ENCODE measurements at places on chromosomes 4 and X.
A peak's percentile ranks its signal among the peaks of the same experiment; 100 is the strongest.

- DNase-seq, result peak; percentile 49
Measured at GRCh38 chrX:53317365-53318069, 36.1 kb upstream of the IQSEC2 start.

DNA sequence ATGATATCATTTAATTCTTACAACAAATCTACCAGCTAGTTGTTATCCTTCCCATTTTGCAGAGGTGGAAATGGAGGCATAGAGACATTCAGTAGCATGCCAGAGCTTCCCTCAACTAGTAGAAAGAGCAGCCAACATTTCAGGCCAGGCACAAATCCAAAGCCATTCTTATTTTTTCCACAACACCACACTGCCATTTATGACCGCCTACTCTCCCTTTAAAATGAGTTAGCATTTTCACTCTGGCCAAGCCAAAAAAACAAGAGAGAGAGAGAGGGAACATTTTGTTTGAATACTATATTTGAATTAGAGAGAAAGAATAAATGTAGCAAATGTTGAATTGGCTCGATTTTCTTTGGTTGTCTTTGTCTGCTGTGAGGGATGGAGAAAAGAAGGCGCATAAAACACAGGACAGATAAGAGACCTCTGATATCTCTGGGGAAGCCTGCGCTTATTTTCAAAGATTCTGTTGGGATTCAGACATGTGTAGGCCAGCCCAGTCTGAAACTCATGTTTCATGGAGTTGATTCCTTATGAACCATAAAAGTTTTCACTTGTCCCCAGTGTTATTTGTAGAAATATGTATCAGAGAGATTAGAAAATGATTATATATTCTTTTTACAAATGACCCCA is 265.7 kb downstream of the RAB28 start:
- DNase-seq, result no peak

GRCh38 chrX:71253253-71254091 is 468 bp downstream of the ZMYM3 start:
- DNase-seq, result peak; percentile 51

DNA sequence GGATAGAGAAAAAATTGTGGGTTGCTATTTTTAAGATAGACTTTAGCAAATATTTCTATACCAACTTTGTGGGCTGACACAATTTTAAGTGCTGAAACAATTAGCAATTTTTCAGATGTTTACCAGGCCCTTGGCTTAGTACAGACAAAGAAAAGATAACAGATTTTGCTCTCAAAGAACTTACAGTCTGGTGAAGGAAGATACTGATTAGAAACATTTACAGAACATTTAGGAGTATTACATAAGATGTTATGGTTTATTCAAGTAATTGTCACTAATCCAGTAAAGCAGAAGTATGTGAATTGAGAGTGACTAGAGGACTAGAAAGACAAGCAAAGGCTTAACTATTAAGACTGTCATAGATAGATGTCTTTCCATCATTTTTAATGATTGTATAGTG is 35.3 kb upstream of the NDUFC1 start:
- DNase-seq, result no peak

- no peak for DNase-seq
Measured at GRCh38 chrX:57329008-57329407, 42.5 kb downstream of the FAAH2 start.

- DNase-seq, result no peak
Measured at GRCh38 chr4:7144374-7145290, 47.7 kb upstream of the SORCS2 start.

DNA sequence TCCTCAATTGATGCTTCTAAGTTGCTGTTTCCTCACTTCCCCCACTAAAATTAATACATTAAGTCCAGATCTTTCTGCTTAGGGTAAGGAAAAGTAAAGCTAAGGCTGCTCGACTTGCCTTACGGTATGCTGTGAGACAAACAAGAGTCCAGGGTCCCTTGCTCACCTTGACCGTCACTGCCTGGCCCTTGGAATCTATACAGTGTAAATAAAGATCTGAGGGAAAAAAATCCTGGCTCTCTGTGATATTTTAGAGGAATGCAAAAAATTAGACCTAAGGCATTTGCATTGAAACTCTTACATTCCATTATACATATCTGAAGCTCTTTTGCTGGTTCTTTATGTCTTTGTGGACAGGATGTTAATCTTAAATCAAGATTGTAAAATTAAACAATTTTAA is 129.6 kb upstream of the HCCS start:
- no peak for DNase-seq

- DNase-seq, result no peak
Measured at GRCh38 chrX:12319003-12319519, 180.8 kb downstream of the FRMPD4 start.

DNA sequence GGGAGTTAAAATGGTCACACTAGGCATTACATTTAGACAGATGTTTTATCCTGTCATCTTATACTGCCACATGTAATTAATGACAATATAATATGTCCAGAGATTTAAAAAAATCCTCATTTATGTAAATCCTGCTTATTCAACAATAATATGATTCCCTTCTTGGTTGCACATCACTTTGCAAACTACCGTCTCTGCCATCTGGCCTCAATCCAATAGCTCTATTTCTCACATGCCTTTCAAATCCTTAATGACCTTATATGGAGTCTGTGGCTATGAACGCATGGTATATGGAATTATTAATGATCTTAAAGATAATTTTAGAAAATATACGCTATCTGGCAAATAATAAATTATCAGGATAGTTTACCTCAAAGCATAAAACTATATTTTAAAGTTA is 144.5 kb downstream of the NPNT start:
- DNase-seq, result no peak

GRCh38 chrX:135489542-135489941 is 30.9 kb upstream of the INTS6L start:
- DNase-seq, result no peak

- no peak for DNase-seq
Measured at GRCh38 chrX:68177542-68177941, 255.8 kb downstream of the OPHN1 start.

DNA sequence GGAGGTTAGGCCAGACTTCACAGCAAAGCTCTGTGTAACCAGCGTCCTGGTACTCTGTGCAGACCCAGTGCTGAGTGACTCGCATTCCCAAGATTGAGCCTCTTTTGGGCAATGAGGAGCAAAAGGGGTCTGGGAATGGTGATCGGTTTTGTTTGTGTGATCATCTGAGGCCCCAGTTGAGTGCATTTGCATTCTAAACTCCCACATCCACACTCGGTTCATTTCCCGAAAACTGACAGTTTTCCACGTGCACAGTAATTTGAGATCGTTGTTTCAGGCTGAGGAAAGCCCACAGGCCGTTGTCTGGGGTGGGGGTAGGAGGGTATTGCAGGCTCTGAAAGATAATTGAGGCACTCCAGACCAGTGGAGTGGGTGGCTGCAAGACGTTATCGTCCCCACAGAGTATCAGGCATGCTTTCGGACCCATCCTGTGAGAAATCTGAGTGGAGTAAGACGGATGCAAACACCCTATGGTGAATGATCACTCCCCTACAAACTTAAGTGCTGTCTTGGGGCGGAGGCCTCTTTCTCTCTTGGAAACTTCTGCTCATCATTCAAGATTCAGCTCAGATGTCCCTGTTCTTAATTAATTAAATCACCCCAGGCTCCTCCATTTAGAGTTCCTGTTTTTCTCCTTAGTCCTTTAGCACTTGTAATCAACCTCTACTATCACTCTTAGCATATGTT is 96.1 kb downstream of the AFF1 start:
- no peak for DNase-seq

GRCh38 chr4:159102622-159103383 is at the start of gene RAPGEF2:
Gene RAPGEF2 (plus strand): TSS chr4:159103079. CDS start chr4:159104163, 1,084 bp downstream.
- peak; percentile 79 for DNase-seq

GRCh38 chrX:38850807-38851544 is 49.7 kb downstream of the MID1IP1 start:
- no peak for DNase-seq

DNA sequence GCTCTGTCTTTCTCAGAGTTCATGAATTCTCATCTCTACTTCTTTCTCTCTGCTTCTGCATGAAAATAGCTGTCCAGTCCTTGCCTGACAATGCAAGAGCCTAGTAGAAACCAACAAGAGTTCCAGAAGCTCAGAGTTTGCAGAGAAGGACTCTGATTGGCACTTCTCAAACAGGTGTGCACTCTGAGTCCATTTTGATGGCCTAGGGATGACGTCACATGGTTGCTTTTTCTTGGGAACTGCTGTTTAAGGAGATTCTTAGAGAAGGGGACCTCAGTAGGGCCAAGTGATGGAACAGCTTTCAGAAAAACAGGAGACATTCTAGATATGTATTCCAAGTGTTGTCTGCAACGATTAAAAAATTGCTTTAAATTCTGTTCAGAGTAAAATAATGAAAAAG is 56.8 kb downstream of the HMGB2 start:
- no peak for DNase-seq

DNA sequence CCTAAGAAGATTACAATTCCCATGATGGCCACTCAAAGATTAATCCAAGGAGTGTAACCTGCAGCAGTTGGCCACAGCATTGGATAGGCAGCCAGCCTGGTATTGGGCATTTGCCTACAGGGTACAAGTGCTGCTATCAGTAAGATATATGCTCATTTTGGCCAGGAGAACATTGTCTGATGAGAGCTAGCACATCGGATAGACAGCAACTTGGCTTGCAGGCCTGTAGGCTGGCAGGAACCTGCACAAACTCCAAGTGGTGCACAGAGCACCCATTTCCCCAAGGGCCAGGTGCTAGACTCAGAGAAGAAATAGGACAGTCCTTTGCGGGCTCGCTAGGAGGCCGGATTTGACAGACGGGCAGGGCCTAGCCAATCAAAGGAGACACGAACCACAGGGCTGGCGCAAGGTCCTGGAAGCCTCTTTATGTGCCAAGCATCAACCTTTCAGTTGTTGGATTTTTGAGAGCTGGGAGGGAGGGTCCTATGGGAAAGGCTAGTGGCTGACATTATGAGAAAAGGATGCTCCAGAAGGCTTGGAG is 11.7 kb upstream of the AP1AR start:
- DNase-seq, result no peak

DNA sequence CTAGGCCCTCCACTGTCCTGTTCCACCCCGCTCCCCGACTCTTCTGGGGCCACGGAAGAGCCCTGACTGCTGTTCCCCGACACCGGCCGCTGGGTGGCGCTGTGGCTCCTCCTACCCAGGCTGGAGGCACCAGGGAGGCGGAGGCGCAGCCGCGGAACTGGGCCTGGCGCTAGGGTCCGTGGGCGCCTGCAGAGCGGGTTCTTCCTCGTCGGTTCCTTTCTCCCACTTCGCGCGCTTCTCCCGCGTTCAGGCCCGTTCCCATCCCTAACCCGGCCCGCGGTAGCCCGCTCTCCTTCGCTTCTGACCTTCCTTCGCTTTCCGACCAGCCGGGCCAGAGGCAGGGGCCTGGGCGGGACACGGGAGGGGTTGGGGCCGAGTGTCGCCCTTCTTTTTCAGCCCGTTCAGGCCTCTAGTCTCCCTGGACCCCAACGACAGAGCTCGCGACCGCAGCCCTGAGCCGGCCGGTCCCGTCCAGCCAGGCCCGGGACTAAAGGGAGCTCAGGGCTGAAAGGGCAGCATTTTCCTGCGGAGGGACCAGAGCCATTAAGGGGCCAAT is 34.3 kb downstream of the NALF2 start:
- peak; percentile 27 for DNase-seq

- DNase-seq, result no peak
Measured at GRCh38 chr4:40301603-40302002, 33.5 kb upstream of the CHRNA9 start.

Data from NCI-H2081 (cell line).